ENCODE measurements at places on chromosomes 2 and 18. TPM values are rescaled to one million over a fixed set of nuclear protein-coding genes. Genes with fewer than 3 reads are reported as not detected.
A peak's percentile ranks its signal among the peaks of the same experiment; 100 is the strongest.

Gene SOCS6
- total RNA-seq = 19.0 TPM

Gene KCNG2
- not detected for total RNA-seq

GRCh38 chr2:213152065-213152794 lies 818 bp upstream of the IKZF2 start:
- peak; percentile 79 for DNase-seq

DNA sequence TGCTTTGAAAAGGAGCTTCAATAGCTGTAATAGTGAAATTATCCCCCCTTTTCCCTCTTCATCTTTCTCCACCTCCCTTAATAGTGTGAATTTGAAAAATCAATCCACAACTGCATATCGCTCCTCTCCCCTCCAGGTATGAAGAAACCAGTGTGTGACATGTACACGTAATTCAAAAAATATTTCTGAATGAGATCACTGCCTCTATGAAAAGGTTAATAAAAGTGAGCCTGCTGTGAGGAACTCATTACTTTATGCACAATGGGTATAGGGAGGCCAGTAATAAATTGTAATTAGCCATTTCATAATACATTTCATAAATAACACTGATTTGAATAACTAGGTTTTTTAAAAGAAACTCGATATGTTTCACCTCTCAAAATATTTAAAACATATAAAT lies 209.0 kb upstream of the KYNU start:
- DNase-seq = no peak

GRCh38 chr2:181348107-181348837 lies 108.9 kb upstream of the ITGA4 start:
- no peak for DNase-seq

GRCh38 chr18:10953672-10954071 lies 195.7 kb downstream of the PIEZO2 start:
- DNase-seq = no peak

- no peak for DNase-seq
These were observed 16.5 kb downstream of the HS6ST1 start for GRCh38 chr2:128302011-128302743.
